ENCODE measurements at places on chromosomes 5 and 9. TPM values are rescaled to one million over a fixed set of nuclear protein-coding genes. Genes with fewer than 3 reads are reported as not detected.

Gene SLC25A48
- not detected for total RNA-seq

Gene GCNT4
- 1.2 TPM for total RNA-seq

Gene HTR4
- total RNA-seq: not detected

Gene NEURL1B
- 29.4 TPM for total RNA-seq

Gene ALDH7A1
- total RNA-seq: 41.4 TPM

Gene PRDM9
- total RNA-seq: not detected

Gene PCDHB16
- 1.6 TPM for total RNA-seq

Gene TRPM6
- 0.98 TPM for total RNA-seq

Gene PCDHGA1
- 0.51 TPM for total RNA-seq

Gene ACO1
- 12.4 TPM for total RNA-seq

Gene PDE6A
- not detected for total RNA-seq

Gene PTGS1
- total RNA-seq: 7.3 TPM

Gene THBS4
- not detected for total RNA-seq

Gene UGCG
- 37.1 TPM for total RNA-seq

Gene COL5A1
- 7.5 TPM for total RNA-seq

Gene PIP5KL1
- 12.1 TPM for total RNA-seq

Gene HAVCR2
- 15.2 TPM for total RNA-seq

Gene GRIA1
- 4.3 TPM for total RNA-seq

Gene SPOCK1
- 0.33 TPM for total RNA-seq

Gene PPP2R2B
- 1.1 TPM for total RNA-seq

Gene CTNND2
- 2.1 TPM for total RNA-seq

Gene ORM1
- total RNA-seq: not detected

Gene VLDLR
- 17.7 TPM for total RNA-seq

Gene VCAN
- 84.9 TPM for total RNA-seq

Gene EHMT1
- 68.0 TPM for total RNA-seq

Gene IL5
- not detected for total RNA-seq

Gene IRX1
- total RNA-seq: 13.3 TPM

Gene TMEM215
- not detected for total RNA-seq

Gene TMC1
- 0.67 TPM for total RNA-seq

Gene WHRN
- total RNA-seq: 5.9 TPM

Gene ANKRD18B
- not detected for total RNA-seq

Gene GGTA1
- total RNA-seq: 7.4 TPM

Gene ESM1
- total RNA-seq: 2.0 TPM

Gene MRNIP
- 36.8 TPM for total RNA-seq

Gene GPR21
- 2.1 TPM for total RNA-seq

Gene SPINK1
- total RNA-seq: not detected

Gene PTGES
- 3.3 TPM for total RNA-seq
